ENCODE measurements at places on chromosomes 5 and 9.

DNA sequence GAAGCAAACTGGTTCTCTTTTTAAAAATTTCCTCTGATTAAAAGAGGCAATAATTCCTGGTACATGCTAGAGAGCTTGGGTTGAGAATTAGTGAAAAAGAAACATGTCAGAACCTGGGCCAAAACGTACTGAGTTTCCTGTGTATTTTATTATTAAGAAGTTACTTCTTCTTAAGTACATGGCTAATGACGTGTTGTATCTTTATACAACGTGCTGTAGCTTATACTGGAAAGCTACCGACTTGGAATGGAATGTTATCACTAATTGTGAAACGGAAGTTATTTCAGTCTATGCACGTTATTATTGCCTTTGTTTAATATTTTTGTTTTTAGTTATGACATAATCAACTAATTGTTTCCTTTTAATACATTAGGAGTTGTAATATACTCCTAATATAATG is 43.1 kb downstream of the ZNF366 start:
- DNase-seq: no peak

GRCh38 chr5:22354956-22355355 is 498.2 kb downstream of the CDH12 start:
- no peak for DNase-seq

- DNase-seq: peak; percentile 13
These were observed 35.7 kb upstream of the NTNG2 start for GRCh38 chr9:132125944-132126679.

- DNase-seq: no peak
These were observed 106.9 kb downstream of the ROR2 start for GRCh38 chr9:91843093-91843492.

DNA sequence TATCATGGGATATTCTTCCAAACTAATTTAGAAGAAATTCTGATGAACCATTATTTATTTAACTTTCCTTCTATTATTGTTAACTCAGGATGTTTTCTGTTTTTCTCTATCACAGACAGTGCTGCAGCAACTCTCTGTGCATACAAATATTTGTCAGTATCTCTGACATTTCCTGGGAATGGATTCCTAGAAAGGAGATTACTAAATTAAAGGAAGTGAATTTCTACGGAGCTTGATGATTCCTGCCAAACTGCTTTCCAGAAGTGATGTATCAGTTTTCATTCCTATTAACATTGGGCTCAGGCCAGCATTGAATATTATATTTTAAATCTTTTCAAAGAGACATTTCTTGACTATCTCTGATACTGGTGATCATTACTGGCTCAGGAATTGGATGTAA is 26.0 kb upstream of the MAST4 start:
- DNase-seq: no peak

- DNase-seq: no peak
These were observed at the start of gene PRRT1B for GRCh38 chr9:131545003-131545785. TSS of gene PRRT1B (plus strand) at chr9:131545523. CDS start at chr9:131545616, 93 bp downstream.

DNA sequence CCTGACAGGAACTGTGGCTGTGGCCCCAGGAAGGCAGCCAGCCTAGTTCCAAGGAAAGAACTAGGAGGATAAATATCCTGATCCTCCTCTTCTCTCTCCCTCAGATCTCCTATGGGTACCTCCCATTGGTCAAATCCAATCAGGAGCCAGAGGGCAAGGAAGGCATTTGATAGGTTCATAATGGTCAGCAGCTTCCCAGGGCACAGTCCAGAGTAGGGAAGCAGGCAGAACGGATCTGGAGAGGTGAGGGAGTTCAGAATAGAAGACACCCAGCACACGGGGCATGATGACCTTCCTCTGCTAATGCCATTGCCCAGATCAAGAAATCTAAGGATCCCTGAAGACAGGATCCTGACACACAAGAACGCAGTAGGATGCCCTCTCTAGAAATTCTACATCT is 8.6 kb downstream of the ABLIM3 start:
- DNase-seq: no peak

DNA sequence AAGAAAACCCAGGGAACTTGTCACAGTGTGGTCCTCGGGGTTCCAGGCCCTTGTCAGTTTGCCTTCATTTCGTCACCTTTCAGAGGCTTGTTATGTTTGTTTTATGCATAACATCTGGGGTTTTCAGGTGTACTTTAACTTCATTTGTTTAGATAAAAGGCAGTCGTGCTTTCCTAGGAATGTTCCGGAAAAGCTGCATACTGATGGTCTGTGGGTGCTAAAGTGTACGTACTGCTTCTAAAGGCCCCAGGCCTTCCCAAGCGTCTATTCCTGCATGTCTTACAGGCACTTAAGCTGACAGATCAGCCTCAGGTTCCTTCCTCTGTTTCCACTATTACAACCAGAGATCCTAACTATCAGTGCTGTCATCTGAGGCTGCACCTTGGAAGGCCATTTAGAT is 95.6 kb upstream of the ANKH start:
- no peak for DNase-seq

DNA sequence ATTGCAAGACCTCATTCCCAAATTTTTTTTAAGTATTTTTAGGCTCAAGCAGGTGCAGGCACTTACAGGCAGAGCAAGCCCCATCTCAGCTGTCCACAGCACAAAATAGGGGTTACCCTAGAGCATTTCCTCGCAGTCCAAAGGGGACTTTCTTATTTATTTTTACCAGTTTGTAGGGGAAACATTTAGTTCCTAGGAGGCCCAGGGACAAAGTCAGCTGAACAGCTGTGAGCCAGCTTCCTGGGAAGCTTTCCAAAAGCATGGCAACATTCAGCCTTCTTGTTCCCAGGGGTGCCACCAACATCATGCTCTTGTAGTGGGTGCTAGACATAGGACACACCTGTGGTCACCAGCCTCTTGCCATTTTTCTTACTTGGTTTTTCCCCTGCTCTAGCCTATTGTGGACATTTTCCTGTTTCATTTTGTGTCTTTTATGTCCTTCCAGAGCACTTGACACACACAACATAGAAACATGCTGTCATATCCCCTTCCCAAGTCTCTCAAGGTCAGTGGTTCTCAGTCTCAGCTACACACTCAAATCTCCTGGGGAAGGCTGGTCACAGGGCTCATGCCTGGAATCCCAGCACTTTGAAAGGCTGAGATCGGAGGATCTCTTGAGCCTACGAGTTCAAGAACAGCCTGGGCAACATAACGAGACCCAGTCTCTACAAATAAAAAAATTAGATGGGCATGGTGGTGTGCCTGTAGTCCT is 38.2 kb downstream of the HAVCR1 start:
- no peak for DNase-seq

- DNase-seq: no peak
These were observed 439.9 kb downstream of the GADD45G start for GRCh38 chr9:90044710-90045151.

DNA sequence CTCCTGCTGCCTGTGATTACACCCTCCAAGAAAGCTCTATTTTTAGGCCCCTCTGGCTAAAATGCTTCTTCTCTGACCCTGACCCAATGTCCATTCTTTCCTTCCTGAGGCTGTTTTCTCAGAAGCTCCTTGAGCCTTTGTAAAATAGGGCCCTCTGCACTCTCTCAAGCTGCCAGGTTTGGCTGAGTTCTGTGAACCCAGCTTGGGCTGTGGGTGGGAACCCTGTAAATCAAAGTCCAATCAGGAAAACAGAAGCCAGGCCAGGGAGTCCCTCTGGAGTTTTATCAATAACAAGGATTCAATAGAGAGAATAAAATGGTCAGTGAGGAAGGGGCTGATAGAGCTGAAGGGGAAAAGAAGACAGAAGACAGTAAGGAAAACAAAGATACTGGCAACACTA is 43.7 kb upstream of the ERCC6L2 start:
- no peak for DNase-seq

DNA sequence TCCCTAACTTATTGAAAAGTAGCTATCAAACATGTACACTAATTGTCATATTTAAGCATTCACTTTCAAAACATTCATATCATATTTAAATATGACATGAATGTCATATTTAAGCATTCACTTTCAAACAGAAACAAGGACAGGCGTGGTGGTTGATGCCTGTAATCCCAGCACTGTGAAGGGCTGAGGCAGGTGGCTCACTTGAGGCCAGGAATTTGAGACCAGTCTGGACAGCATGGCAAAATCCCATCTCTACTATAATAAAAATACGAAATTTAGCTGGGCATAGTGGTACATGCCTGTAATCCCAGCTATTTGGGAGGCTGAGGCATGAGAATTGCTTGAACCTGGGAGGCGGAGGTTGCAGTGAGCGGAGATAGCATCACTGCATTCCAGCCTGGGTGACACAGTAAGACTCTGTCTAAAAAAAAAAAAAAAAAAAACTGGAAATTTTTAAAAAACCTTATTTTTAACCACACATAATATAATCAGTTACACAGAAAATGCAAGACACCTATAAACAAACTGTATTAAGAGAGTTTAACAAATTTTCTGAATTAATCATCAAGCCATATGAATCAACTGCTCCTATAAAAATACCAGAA is 88.1 kb downstream of the LPAR1 start:
- no peak for DNase-seq

DNA sequence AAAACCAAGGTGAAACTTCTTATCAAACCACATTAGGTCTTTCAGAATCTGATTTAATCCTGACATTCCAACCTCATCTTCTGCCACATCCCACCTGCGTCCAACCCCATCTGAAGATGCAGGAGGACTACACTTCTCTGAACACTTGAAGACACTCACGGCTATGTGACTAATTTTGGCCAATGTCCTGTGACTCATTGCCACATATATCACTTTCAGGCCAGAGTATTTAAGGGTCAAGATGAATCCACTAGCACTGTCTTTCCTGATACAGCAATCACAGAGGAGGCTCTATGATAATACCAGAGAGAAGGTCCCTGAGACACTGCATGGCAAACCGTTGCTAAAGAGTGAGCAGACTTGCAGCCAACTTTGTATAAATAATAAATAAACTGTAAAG is 323.4 kb downstream of the NR2F1-AS1 start:
- no peak for DNase-seq

GRCh38 chr5:92641031-92641962 is 939.7 kb downstream of the NR2F1-AS1 start:
- no peak for DNase-seq

DNA sequence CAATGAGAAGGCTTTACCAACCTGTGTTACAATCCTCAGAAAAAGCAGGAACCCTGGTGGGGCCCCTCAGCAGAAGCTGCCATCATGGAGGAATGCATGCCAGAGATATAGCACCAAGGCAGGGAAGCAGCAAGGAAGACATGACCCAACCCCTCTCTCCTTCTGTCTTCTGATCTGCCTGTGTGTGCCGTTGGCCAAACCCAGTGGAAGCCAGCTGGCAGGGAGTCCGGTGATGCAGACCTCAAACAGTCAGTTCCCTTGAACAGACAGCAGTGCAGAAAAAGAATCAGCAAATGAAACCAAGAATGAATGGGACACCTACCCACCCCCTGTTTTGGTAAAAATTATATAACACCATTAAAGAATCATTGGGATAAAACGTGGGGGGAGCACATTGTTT is 234.2 kb downstream of the ZNF608 start:
- no peak for DNase-seq

- DNase-seq: no peak
These were observed 47.6 kb downstream of the ACO1 start for GRCh38 chr9:32431940-32432555.

- no peak for DNase-seq
These were observed 296.1 kb upstream of the DMAC1 start for GRCh38 chr9:8095672-8096086.

- DNase-seq: no peak
These were observed 72.3 kb downstream of the IQGAP2 start for GRCh38 chr5:76475385-76475784.

DNA sequence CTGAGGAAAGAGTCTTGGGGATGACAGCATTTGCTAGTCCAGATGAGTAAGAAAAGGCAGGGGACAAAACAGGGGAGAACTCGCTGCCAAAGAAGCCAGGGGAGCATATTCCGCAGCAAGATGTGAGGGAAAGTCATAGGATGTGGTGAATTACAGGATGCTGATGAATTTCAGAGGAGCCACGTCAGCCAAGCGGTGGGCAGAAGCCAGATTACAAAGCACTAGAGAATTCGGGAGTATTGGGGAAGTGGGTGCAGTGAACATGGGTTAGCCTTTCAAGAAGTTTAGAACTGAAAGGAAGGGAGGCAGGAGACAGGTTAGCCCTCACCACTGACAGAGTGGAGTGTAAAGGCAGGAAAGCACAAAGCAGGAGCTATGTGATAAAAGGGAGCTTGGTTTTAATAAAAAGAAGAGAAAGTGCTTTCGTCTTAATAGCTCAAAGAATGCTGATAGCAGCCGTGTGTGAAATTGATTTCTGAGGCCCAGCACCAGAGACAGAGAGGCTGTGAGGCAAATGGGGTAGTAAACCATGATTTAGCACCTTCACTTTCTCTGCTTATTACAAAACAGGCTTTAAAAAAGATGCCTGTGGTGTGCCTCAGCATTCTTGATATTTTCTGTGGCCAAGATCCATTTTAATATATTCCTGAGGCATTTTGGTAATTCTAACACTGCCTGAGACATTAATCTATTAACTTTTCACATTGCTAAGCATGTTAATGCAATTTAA is 16.9 kb downstream of the ADAMTSL1 start:
- no peak for DNase-seq

GRCh38 chr9:18979367-18979766 is 53.6 kb downstream of the SAXO1 start:
- DNase-seq: no peak

DNA sequence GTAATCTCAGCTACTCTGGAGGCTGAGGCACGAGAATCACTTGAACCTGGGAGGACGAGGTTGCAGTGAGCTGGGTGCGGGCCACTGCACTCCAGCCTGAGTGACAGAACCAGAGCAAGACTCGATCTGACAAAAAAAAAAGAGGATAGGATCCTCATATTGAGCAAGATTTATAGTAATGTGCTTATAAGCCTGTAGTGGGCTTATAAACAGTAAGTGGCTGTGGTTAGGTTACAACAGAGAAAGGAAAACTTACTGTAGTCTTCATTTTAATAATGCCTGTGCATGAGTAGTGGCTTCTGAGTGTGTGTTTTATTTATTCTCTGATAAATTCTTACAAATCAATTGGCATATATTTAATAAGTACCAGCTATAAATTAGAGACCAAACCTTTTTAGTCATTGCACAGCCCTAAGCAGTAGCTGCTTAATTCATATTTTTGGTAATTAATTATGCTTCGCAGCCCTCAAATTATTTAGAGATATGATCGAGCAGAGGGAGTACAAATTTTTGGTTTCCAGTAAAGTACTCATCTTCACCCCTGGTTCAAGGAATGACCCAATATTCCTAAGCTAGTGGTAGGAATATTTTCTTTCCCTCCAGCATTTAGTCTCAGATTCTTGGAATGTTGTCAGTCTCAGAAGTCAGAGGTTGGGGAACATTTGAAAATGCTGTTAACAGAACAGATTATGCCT is 73.8 kb upstream of the KLF9 start:
- no peak for DNase-seq

All from activated CD8-positive, alpha-beta memory T cell treated with anti-CD3 and anti-CD28 coated beads for 4 hours (primary cell).